HCEC 1CT (cell line): ENCODE measurements at places on chromosomes 6 and 20.
A peak's percentile ranks its signal among the peaks of the same experiment; 100 is the strongest.

- DNase-seq, result no peak
Observed at GRCh38 chr6:50889497-50889896, 70.8 kb downstream of the TFAP2B start.

DNA sequence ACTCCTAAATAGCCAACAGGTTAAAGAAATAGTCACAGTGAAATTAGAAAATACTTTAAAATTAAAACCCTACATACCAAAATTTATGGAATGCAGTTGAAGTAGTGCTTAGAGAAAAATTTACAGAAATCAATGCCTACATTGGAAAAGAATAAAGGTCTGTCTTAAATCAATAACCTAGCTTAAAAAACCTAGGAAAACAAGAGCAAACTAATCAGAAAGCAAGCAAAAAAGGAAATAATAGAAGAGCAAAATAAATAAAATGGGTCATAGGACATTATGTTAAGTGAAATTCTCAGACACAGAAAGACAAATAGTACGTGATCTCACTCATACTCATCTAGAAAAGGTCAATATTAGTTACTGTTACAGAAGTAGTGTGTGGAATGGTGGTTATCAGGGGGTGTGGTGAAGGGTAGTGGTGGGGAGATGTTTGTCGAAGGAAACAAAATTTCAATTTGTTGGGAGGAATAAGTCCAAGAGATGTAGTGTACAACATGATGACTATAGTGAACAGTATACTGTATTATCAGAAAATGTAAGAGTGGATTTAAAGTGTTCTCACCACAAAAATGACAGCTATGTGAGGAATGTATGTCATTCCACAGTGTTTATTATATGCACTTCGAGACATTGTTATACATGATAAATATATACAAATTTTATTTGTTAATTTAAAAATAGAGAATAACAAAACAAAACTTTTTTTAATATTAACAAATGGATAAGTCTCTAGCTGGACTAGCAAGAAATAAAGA lies 423.6 kb downstream of the CDH26 start:
- DNase-seq, result no peak

DNA sequence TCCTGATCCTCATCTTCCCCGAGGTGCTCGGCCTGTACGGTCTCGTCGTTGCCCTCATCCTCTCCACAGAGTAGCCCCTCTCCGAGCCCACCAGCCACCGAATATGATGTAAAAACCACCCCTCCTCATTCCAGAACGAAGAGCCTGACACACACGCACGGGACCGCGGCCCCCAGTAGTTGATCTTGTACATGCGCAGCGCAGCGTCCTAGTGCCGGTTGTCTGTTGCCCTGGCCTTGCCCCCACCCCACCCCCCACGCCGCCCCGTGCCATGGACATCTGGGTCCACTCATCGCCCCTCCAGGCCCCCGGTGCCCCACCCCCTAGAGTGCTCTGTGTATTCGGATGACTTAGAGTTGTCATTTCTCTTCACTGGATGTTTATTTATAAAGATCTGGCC lies 5.2 kb upstream of the PRPH2 start:
- DNase-seq, result peak; percentile 15

DNA sequence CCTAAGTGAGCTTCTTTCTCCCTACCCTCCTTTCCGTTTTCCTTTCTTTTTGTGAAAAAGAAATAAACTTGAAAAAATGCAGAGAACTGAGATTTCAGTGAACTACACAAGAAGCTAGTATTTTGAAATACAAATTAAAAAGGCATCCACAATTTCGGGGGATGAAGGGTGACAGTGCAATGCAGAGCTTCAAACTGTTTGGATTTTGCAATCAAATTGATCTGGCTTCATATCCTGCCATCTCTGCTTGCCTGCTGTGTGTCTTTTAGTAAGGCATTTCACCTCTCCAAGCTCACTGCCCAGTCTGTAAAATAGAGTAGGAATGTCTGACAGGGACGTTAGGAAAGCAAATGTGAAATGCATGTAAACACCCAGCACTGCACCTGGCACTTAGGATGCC lies 258.0 kb downstream of the HACE1 start:
- no peak for DNase-seq

DNA sequence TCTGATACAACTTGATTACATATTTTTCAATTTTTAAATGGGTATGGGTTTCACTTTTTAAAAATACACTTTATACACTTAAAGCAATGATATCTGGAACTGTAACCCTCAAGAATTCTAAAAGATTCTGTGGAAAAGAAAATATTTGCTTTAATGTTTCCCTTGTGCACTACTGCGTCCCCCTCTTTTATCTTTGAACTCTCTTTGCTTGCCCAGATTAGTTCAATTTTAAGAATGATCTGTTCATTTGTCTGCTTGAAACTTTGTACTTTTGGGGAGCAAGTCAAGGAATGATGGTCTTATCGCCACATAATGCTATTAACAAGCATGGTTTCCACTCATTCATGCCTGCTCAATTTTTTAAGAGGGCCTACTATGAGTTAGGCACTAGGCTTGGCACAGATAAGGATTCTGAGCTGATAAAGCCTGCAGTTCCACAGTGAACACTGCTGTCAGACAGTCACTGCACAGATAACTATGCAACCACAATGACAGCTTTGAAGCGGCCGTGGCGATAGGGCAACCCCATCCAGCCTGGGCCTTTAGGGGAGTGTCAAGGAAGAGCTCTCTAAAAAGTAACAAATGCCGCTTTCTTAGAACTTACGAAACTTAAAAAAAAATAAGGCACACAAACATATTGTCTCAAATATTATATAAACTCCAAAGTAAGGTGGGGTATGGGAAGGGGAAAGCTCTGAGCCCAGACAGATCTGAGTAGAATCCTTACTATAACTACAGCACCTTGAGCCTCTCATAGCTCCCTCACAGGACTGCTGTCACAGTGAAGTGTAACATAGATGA lies 29.7 kb downstream of the FYN start:
- no peak for DNase-seq

GRCh38 chr20:9053108-9053507 lies 15.8 kb upstream of the PLCB4 start:
- DNase-seq, result no peak

- no peak for DNase-seq
Observed at GRCh38 chr6:13405961-13406477, 77.7 kb upstream of the TBC1D7 start.
